ENCODE measurements at places on chromosomes 4 and X.

GRCh38 chr4:71004281-71004851, 10.9 kb downstream of the DCK start:
- peak; percentile 52 for DNase-seq

GRCh38 chr4:120683897-120684540, 238.5 kb downstream of the PRDM5 start:
- DNase-seq: no peak

GRCh38 chr4:10872833-10873517, 188.4 kb upstream of the CLNK start:
- no peak for DNase-seq

- no peak for DNase-seq
These were observed 61.0 kb downstream of the REELD1 start for GRCh38 chr4:146275370-146275769.

DNA sequence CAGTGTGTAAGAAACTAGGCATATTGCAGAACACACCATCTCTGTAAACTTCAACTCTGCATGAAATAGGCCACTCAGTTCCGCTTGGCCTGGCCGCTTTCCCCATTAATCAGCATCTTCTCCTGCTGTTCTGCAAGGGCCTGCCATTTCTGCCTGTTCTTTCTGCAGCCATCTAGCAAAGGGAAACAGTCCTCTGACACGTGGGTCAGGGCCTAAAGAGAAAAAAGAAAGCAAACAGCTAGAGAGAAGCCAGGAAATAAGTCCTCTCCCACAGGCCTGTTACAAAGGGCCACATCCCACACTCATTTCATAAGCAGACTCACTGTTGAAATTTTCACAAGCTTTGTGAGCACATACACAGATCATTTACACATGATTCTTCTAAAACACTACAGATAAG, 130.1 kb downstream of the PDE5A start:
- no peak for DNase-seq

DNA sequence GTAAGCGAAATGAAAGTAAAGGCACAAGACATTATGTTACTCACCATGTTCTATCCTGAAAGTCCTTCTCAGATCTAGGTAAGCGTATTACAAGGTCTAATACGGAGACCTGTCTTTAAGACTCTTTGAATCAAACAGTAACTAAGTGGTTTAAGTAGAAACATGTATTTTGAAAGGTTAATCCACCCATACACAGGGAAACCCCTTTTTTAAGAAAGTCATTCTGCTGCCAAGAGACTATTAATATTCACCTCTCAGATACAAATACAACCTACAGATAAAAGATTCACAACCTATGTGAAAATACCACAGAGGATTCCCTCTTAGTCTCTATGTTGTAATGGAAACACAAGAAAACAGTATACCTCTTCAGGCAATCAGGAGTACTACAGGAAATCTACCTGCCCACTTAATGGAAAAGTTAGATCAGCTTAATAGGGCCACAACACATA, 63.2 kb upstream of the TNIP3 start:
- no peak for DNase-seq

DNA sequence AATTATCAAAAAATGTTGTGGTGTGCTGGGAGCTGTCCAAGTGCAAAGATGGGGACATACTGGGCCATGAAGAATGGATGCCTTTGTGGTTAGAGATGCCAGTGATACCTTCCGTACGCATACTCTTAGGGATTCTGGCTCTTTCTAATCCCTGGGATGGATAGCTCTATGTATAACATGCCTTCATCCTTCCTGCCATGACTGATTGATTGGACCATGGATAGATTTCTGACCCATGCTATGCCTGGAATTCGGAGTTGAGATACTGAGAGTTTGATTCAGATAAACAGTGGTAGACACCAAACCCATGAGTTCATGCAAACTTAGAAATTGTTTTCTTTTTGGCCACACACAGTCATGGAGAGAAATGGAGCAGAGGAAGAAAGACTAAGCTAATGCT, 147.2 kb upstream of the WDFY3 start:
- DNase-seq: no peak

DNA sequence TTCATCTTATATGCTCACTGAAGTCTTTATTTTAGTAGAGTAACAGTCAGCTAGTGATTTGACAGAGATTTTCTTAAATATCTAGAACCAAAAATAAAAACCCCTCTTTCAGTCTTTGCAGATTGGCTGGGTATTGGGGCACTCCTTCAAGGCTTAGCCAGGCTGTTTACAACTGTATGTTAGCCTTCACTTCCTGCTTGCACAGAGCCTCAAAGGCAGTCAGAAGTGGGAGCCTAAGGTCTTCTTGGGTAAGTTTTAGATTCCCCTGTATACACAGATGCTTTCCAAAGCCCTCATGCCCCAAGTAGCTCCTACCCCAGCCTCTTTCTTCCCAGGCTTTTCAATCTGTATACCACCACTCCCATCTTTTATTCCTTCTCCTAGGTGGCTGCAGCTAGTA, 136.1 kb upstream of the STIM2 start:
- no peak for DNase-seq

GRCh38 chrX:130395341-130395740, 6.4 kb upstream of the RBMX2 start:
- no peak for DNase-seq

DNA sequence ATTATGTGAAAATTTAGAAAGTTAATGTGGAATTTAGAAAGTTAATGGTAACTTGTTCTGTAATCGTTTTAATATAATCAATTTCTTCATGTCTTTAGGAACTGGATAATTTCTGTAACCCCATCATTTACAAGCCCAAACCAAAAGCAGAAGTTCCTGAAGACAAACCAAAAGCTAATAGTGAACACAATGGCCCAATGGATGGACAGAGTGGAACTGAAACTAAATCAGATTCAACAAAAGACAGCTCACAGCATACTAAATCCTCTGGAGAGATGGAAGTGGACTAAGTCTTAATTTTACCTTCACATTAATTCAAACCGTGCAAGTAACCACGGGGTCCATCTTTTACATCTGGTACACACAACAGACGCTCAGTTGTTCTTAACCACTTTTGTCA, 48.1 kb upstream of the PLK4 start:
- DNase-seq: no peak

- no peak for DNase-seq
These were observed 148.8 kb downstream of the APBB2 start for GRCh38 chr4:41065434-41066006.

GRCh38 chrX:51395810-51396728, 63.4 kb downstream of the NUDT10 start:
- peak; percentile 50 for DNase-seq

GRCh38 chr4:7007142-7007907, 35.8 kb upstream of the TADA2B start:
- no peak for DNase-seq

DNA sequence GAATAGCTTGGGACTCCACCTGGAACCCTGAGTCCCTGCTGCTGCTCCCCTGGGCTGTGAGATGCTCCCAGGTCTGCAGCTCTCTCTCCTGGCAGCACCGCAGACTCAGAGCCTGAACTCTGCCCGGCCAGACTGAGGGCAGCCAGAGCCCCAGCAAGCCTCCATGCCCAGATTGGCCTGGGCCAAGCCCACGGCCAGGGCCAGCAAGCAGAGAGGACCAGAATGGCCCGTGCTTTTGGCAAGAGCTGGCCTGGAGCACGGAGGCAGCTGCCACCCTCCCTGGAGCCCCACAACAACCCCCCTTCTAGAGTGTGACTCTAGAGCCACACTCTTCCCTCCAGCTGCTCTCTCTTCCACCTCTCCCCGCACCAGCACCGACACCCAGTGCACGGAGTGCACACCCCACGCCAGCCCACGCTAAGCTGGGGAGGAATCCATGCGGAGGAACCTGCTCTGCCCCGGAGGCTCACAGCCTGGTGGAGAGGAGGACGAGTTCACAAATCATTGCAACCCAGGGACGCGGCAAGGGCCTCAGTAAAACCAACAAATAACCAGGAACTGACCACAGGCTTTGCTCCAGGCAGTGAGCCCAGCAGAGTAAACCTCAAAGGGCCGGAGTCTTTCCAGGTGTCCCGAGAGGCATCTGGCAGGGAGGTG, 110.3 kb downstream of the HMX1 start:
- DNase-seq: no peak

GRCh38 chr4:52550186-52550585, 108.9 kb downstream of the USP46 start:
- DNase-seq: no peak

- no peak for DNase-seq
These were observed 252.3 kb downstream of the TEX13A start for GRCh38 chrX:104968241-104968640.

GRCh38 chrX:97155816-97156215, 272.1 kb downstream of the RPA4 start:
- DNase-seq: no peak

GRCh38 chrX:25191403-25191802, 175.6 kb upstream of the ARX start:
- no peak for DNase-seq

DNA sequence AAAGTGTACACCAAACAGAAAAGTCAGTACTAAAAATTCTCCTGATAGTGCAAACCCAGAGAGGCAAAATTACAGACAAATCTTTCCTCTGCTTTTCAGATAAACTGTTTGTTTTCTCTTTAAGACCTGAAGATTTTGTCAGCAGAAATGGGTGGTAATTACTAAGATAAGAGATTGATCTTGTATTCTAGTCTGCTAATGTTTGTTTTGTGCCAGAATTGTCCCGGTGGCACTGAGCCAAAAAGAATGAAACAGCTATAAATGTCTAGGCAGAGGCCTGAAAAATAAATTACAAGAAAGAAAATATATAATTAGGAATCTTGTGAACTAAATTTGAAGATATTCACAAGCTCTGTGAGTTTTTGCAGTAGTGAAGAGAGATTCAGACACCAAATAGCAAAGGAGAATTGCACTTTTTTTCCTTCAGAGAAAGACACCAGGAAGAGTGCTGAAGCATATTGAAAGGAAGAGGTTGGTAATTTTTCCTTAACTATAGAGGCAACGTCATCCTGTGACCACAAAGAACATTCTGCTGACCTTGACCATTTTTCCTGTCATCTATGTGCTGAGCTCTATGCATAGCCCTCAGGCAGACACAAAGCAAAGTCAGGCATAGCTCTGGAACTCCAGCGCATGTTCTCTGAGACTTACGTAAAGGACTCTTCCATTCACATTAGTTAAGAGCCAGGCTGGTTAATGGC, 314.5 kb upstream of the RASGEF1B start:
- no peak for DNase-seq

DNA sequence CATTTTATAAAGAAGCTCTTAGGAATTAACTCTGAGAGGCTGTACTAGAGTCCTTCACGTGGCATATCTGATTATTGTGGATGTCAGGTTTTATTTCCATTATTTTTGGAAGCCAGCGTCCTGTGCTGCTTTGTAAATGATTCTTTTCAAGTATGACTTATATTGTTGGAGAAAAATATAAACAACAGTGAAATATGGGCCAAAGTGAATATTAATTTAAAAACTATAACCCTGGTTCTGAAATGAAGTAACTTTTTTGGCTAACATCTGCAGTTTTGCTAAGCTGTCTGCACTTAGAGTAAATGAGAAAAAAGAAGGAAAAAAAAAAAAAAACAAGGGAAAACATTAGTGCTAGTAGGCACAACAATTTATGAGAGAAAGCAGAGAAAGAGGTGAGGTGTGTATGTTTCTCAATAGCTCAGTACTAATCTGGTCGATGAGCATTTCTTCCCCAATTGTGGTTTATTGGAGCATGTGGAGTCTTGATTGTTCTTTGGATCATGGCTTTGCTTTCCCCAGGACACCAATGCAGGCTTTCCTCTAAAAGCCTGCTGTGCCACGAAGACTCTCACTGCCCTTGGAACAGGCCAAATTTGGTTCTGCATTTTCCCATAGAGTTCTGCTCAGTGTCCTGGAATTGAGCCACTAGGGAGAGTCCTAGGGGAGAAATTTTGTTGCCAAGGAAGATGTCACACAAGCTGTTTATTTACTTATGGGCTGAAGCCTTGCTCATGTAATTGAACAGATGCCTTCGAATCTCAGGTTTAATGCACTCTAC, 273.3 kb downstream of the DKK2 start:
- peak; percentile 52 for DNase-seq

- DNase-seq: no peak
These were observed 6.3 kb downstream of the ABLIM2 start for GRCh38 chr4:8152090-8152864.

DNA sequence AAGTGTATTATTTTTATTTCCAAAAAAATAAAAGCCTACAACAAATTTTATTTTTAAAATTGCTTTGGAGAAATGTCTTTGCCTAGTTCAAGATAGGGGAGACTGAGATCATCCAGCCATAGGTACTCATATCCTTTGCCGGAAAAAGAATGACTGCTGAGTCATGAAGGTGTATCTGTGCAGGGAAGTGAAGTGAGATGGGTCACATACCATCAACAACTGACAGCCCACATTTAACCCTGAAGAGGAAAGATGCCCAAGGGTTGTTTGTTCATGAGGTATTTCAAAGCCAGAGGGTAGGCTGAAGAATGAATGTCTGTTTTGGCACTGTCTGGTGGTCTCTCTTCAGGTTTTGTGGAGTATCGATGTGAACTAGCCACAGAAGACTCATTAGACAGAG, 106.7 kb upstream of the TTC29 start:
- no peak for DNase-seq

- DNase-seq: peak; percentile 50
These were observed 133.0 kb upstream of the PLS3 start for GRCh38 chrX:115427861-115428410.

GRCh38 chrX:54826598-54826997, 19.1 kb downstream of the MAGED2 start:
- no peak for DNase-seq

DNA sequence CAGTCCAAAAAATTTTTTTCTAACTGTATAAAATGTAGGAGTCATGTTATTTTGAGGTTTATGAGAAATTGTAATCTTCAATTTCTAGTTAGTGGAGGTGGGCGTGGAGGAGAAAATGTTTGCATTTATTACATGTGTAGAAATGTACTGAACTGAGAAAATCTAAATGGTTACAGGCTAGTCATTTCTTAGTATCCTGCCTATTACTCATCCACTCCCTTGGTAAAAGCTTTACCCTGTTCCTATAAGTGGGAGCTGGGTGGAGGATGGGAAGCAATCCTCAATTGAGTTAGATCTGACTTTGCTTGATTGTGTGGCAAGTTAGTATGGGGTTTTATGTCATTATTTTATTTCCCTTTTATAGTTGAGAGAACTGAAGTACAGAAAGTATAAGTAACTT, 73.8 kb downstream of the POLA1 start:
- DNase-seq: no peak

- no peak for DNase-seq
These were observed 175.3 kb downstream of the MAML3 start for GRCh38 chr4:139978692-139979091.

Measured in ecto neural progenitor cell (in vitro differentiated cells).